ENCODE measurements at places on chromosomes 11 and 22.

- DNase-seq = no peak
Measured at GRCh38 chr11:130849215-130849568, 67.1 kb downstream of the SNX19 start.

DNA sequence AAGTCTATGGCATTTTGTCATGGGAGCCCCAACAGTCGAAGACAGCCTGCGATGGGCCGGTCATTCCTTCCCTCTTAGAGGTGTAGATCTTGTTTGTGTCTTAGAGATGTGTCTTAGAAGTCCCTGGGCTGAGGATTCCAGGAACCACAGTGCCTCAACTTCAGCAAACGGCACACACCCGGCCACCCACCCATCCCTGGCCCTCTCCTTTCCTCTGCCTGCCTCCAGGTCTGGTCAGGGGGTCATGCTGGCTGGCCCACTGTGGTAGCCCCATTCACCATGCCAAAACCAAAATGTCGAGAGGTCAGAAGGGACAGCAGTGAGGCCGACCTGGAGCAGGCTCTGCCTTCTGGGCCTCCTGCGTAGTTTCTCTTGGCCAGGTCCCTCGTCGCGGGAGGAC is 857.9 kb downstream of the TBC1D22A start:
- no peak for DNase-seq

GRCh38 chr11:12799334-12799835 is 125.2 kb downstream of the TEAD1 start:
- DNase-seq = no peak

GRCh38 chr11:61733120-61733978 is 19.1 kb upstream of the MYRF start:
- DNase-seq = peak; percentile 89

DNA sequence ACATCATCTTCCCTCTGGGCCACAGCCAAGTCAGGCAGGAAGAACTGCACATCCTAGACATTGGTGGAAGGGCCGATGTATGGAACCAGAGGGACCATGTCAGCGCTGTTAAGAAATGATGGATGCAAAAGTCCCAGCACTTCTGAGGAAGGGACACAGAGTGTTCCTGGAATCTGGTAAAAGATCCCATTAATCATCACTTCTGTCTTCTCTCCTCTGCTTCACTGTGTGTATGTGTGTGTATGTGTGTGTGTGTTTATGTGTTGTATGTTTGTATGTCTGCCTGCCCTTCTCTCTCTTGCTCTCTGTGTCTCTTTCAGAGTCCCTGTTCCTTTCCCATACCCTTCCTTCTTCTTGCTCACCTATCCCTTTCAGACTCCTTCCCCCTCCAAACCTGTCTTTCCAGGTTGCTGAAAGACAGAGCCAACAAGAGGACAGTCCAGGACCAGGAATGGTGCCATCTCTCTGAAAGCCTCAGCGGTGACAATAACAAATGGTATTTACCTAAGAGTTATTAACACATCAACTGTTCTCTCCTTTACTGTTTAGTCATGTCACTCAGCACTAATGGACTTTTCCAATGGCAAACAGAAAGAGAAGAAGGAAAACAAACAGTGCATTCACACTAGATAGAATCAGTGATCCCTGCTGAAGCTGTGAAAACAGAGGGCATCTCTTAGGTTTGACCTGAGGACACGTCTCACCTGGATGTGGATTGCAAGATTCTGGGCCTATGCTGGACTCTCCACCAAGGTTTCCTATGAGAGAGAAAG is 47.1 kb downstream of the EHF start:
- DNase-seq = no peak

DNA sequence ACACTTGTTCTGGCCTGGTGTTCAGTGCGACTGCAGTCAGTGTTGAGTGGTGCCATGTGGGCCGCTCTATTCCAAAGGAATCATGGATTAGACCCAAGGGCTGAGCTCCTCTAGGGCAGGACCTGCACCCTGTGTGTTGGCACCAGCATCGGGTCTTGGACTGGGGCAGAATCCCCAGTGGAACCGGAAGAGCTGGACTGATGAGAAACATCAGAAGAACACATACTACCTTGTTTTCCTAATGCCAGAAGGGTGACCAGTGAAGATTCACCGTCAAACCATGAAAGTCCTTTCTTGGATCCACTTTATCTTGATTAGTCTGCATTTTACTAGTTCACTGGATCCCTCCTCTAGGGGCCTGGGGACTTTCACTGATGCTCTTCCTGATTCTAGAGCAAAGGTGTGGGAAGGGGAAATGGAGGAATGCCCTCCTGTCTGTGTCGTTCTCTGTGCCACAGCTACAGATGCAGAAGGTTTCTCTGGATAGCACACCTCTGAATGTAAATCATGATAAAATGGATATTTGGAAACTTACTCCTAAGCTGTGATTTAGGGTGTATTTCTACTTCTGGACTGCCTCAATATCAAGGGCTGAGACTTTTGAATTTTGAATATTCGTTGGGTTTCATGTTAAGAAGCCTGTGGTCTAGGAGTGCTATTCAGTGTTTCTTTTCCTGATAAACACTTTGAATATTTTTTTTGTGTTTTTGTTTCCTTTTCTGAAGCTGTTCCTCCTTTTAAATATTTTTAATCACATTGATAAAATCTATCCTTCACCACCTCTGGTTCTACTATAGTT is 11.0 kb upstream of the GLB1L3 start:
- no peak for DNase-seq

GRCh38 chr11:133619973-133620372 is 87.7 kb upstream of the OPCML start:
- DNase-seq = no peak

DNA sequence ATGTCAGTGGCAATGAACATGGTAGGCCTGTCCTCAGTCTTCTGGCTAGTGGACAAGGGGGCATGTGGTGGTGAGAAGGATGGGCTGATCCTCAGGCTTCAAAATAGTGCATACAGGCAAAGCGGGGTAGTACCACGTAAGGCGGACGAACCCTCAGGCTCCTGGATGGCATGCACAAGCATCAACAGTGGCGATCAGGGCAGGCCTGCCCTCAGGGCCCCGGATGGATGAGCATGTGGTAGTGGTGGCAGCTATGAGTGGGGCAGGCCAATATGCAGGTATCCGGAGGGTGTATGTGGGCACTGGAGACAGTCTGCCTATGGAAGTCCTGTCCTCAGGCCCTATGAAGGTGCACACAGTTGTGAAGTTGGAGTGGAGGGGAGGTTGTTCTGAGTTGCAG is 163.8 kb downstream of the GUCY1A2 start:
- no peak for DNase-seq

DNA sequence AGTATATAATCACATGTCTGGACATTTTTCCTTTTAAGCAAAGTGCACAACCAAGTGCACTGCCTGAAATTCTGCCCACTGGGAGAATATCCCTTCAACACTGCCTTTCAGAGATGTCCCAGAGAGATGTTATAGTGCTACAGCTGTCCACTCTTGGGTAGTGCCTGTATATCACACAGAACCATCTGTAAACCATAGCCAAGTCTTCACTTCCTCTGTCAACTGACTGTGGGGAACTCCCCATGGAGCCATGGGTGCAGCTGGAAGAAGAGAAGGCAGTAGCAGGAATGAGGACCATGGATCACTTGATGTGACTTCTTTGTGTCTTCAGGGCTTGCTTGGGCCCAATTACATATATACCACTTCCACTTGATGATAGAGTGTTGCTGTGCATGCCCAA is 44.6 kb upstream of the LIN7C start:
- DNase-seq = no peak

DNA sequence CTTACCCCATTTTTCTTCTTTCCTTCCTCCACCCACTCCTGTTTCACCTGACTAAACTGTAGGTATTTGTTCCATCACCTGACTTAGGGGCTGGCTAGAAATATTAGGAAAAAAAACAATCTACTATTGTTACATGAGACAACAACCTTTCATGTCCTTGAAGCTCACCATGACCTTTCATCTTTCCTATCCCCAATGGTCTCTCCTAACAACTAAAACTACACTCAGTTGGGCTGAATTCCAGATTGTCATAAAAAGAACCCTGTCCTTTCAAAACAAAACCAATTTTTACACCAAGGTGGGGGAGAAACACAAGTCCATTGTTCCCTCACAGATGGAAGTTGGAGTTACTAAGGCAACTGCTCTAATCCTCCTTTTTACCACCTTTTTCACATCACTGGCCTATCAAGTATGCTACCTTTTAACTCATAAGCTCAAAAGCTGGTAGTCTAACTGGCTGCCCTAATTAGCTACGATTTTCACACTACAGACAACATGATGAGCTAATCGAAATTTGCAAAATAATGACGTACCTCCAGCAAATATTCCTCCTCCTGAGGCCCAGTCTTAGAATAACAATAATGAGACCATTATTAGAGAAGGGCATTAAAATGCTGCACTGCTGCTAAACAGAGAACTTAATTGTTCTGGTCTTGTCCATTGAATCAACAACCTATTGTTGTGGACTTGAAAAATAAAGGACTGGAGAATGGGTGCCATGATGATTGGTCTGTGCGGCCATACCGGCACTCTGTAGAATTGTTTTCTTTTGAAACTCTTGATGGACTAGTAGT is 46.5 kb upstream of the SOX6 start:
- no peak for DNase-seq

DNA sequence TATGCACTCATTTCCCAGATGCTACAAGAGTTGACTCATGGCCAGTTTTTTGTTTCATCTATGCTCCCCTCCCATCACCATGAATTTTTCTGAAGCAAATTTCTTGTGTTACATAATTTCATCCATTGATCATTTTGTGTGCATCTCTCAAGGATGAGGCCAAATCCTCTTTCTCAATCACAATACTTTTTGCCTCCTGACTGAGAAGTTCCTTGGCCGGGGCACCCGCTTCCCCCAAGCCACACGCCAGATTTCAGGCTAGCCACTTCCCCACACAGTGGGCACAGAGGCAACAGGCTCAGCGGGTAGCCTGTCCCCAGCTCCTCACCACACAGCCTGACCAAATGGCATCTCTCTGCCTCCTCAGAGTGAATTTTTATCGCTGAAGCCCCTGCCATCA is 9.8 kb upstream of the DSCAML1 start:
- DNase-seq = no peak

DNA sequence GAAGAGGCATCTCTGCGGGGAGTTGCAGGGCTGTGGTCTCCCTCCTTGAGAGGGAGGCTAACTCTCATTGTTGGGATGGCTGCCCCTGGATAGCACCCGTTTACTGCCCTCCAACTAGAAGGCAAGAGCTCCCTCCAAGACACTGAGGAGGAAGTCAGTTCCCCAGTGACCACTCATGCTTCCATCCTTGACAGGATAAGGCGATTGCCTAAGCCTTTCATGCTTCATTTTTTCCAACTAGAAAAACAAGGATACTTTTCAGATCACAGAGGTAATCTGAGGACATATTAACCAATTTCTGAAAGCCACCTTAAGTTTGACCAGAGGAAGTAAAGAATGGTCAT is 186.6 kb downstream of the MAML2 start:
- DNase-seq = no peak

GRCh38 chr22:35620624-35621251 is 3.6 kb upstream of the MB start:
- DNase-seq = peak; percentile 70

DNA sequence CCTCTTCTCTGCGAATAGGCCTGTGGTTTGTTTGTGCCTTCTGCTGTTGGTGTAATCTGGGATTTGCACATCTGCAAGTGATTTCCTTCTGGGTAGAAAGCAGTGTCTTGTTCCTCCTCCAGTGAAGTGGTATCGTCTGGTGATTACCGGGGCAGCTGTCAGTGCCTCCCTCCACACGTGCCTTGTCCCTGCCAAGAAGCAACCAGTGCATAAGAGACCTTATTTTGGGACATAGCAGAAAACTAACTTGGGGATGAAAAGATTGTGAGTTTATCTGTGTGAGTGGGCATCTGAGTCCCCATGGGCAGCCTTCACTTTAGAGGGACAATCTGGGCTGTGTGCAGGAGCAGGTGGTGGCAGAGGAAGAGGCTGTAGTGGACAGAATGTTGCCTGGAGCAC is 71.5 kb upstream of the SORL1-AS1 start:
- no peak for DNase-seq

DNA sequence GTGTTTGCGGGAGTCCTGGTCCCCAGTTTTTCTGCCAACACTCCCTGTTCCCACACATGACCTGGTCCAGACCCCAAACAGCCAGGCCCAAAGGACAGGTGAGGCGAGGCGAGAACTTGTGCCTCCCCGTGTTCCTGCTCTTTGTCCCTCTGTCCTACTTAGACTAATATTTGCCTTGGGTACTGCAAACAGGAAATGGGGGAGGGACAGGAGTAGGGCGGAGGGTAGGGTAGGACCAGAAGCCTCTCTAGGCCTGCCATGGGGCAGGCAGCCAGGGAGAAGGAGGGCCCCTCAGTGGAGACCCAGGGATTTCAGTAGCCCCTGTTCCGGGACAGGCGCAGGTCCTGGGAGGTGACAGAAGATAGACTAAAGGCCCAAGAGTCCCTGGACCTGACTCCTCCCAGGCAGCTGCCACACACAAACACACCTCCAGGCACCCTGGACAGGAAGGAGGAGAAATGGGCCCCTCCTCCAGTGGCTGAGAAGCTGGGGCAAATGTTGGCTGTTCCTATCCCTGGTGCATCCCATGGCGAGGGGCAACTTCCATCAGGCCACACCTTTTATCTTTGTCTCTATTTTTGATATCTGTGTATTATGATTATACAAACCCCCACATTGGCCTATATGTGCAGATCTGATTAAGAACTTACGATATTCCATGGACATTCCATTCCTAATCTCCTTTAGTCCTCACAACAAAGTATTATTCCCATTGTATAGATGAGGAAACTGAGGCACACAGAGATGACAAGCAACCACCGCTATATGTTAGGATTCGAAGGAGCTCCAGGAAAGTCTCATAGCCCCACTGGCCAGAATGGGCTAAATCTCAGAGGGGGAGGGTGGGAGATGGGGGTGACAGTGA is 626 bp upstream of the F2 start:
- no peak for DNase-seq

DNA sequence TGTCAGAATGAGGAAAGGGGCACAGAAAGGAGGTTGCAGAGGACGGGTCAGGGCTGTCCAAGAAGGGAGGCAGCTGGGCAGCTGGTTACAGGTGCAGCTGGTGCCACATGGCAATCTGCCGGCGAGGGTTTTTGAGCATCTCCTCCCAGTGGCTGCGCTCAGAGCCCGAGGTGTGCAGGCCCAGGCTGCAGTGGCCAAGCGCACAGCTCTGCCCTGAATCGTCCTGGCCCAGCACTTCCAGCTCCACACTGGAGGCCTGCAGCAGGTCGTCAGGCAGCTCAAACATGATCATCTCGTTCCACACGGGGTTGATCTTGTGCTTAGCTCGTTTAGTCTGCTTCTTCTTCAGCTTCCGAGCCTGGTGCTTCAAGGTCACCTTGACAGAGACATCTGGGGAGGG is 42.2 kb downstream of the SYT13 start:
- DNase-seq = no peak

GRCh38 chr22:46139895-46140350 is 10.4 kb upstream of the PPARA start:
- no peak for DNase-seq

- no peak for DNase-seq
Measured at GRCh38 chr22:46280063-46280817, 12.4 kb downstream of the TTC38 start.

- DNase-seq = no peak
Measured at GRCh38 chr11:75542088-75542438, 16.3 kb upstream of the GDPD5 start.
